ENCODE measurements at places on chromosomes 13 and 19.
A peak's percentile ranks its signal among the peaks of the same experiment; 100 is the strongest.

DNA sequence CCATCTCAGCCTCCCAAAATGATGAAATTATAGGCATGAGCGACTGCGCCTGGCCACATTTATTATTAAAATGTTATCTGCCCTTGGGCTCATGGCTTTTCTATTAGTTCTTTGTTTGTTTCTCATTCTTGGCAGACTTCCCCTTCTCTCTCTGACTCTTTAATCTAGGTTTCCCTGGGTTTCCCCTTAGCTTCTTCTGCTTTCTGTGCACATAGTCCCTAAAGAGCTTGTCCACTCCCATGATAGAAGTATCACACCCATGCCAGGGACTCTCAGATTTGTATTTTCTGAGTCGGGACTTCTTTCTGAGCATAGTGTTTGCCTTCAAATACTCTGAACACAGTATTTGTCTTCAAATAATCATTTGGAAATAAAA, 38.6 kb upstream of the ITM2B start:
- no peak for DNase-seq

DNA sequence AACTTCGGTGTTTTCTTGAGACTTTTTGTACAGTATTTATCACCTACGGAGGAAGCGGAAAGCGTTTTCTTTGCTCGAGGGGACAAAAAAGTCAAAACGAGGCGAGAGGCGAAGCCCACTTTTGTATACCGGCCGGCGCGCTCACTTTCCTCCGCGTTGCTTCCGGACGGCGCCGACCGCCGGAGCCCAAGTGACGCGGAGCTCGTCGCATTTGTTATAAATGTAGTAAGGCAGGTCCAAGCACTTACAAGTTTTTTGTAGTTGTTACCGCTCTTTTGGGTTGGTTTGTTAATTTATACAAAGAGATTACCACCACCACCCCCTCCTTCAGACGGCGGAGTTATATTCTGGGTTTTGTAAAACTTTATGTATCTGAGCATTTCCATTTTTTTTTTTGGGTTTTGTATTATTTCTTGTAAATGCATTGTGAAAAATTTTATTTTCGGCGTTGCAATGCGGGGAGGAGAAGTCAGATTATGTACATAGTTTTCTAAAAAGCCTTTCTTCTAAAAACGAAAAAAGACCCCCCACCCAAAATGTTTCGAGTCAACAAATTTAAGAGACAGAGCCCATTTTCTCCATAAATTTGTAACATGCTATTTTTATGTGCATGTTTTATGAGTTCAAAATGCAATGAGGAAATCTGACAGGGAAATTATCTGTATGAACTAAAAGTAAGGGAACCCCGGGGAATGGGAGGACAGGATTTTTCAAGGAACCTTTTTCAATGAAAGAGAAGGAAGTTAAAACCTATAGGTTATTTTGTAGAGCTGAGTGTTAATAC, 2.3 kb downstream of the SOX1 start:
- no peak for DNase-seq

- DNase-seq = no peak
Measured at GRCh38 chr13:114067381-114067885, 65.0 kb downstream of the RASA3 start.

- no peak for DNase-seq
Measured at GRCh38 chr13:101726681-101727080, 274.2 kb downstream of the ITGBL1 start.

DNA sequence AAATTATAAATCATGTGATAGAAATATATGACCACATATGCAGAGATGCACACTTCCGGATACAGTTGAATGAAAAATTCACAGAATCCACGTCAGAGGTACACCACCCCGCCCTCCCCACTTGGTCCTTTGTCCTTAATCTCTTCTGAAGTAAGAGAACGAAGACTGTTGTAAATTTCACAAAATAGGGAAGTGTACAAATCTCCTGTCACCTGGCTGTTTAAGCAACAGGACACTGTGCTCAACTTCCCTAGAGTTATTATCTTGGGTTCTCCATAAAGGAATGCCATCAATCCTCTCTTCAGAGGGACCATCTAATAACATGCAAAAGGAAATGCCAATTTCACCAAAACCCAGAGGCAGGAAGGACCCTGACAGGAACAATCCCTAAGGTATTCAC, 10.5 kb upstream of the CEACAM6 start:
- no peak for DNase-seq

- DNase-seq = no peak
Measured at GRCh38 chr19:29062475-29063435, 150.2 kb downstream of the UQCRFS1 start.

DNA sequence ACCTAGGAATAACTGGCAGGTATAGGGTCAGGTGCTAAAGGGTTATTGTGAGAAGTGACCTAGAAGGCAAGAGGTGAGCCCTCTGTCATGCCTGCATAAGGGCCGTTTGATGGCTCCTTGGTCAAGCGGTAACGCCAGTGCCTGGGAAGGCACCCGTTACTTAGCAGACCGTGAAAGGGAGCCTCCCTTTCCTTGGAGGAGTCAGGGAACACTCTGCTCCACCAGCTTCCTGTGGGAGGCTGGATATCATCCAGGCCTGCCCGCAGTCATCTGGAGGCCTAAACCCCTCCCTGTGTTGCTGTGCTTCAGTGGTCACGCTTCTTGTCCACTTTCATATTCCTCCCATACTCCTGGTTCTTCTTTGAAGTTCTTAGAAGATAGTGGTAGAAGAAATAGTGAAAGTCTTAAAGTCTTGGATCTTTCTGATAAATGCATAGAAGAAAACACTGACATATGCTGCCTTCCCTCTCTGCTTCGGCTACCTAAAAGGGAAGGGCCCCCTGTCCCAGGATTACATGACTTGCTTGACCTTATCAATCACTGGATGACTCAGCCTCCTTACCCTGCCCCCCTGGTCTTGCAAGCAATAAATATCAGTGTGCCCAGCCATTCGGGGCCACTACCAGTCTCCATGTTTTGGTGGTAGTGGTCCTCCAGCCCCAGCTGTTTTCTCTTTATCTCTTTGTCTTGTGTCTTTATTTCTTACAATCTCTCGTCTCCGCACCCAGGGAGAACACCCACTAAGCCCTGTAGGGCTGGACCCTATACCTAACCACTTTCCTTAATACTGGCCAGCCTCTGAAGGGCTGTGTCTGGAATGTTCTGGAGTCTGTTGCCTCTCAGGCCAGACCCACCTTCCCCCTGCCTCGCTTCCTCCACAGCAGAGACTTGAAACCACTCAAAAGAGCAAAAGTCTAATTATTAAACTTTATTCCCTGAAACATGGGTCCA, 16.1 kb upstream of the ABCC4 start:
- DNase-seq = no peak

- no peak for DNase-seq
Measured at GRCh38 chr13:31880851-31881494, 141.6 kb downstream of the RXFP2 start.

GRCh38 chr13:109387471-109387870, 398.9 kb downstream of the IRS2 start:
- no peak for DNase-seq

GRCh38 chr19:6188811-6189210, 53.3 kb downstream of the ACSBG2 start:
- no peak for DNase-seq

DNA sequence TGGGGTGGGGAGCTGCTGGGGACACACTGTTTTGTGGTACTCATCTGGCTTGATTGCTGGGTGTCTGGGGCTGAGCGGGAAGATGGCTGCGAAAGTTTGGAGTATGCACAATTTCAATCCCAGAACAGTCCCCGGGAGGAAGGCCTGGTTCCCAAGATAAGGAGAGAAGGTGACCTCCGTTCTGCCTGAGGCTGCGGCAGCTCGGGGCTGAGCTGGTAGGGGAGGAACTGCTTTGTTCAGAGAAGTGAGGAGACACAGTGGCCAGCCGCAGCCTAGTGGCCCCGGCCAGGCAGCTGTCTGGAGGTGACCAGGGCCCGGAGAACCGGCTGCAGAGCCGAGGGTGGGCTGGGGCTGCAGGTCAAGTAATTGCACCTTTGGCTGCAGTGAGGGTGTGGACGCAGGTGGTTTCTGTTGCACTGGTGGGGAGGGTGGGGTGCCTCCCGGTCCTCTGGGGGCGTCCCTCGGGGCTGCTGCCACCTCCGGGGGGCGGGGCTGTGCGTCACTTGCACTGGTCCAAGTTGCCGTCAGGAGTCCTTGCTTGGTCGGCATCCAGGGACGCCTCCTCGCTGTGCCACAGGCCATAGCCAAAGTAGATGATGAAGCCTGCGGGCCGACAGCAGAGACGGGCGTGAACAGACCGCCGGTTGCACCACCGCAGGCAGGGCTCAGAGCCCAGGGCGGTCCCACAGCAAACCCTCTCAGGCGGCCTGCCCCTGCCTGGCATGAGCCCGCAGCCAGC, 81.3 kb downstream of the SLC7A1 start:
- DNase-seq = no peak

DNA sequence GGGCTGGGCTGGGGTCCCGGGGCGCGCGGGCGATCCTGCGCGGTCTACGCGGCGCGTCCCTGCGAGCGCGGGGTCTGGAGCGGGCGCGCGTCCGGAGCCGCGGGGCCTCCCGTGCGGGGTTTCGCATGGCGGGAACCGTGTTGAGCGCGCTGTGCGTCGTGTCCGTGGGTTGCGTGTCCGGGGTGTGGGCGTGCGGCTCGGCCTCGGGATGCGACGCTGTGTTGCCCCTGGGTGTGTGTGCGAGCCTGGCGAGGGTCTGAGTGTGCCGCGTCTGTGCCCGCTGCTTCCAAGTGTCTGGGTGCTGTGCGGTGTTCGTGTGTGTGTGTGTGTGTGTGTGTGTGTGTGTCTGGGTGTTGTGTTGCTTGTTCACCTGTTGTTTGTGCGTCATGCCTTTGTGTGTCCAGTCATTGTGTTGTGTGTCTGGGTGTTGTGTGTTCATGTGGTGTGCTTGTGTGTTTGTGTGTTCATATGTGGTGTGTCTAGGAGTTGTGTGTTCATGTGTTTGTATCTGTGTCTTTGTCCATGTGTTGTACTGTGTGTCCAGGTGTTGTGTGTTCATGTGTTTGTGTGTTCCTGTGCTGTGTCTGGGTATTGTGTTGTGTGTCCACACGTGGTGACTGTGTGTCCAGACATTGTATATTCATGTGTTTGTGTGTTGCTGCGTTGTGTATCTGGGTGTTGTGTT, 552 bp downstream of the PLK5 start:
- no peak for DNase-seq

DNA sequence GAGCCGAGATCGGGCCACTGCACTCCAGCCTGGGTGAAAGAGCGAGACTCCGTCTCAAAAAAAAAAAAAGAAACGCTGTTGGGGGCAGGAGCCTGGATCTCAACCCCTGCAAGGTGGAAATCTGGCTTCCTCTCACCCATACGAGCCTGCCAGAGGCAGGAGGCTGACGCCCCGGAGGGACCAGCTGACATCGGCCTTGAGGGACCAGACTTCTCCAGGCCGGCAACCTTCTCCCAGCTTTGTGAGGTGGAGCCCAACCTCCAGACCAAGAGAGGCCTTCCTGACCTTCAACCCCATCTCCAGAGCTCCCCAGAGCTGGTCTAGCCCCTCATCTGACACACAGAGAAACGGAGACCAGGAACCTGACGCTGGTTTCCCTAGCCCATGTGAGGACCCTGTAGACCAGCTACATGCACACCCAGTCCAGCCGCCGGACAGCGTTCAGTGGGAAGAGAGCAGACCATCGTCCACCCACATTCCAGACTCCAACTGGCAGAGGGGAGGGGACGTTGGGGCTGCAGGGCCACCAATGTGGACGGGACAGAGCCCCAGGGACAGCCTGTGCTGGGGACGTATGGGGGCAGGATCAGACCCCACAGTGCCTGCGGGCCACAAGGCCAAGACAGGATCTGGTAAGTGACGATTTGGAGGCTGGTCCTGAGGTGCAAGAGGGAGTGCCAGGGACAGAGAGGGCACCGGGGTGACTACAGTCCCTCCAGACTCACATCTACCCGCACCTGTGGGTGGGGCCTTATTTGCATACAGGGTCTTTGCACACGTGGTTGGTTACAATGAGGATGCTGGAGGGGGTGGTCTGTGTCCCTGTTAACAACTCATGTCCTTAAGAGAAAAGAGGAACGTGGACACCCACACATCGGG, 11.4 kb downstream of the SBNO2 start:
- no peak for DNase-seq

DNA sequence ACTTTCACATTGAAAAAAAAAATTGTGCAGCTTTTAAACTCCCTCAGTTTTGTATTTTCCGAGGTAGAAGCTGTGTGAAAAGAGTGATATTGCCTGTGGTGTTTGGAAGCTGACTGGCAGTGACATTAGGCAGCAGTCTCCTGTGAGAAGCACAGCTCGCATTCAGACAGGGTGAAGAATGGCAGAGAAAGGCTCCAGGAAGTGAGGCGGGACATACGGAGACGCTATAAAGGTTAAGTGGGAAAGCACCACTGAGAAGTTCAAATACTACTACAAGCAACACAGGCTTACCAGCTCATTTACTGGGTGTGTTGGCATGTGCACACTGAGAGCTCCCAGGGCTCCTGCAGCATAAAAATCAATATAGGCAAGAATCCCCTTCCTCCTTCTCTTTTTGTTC, 88.4 kb downstream of the RXFP2 start:
- no peak for DNase-seq

- no peak for DNase-seq
Measured at GRCh38 chr19:28537079-28537478, 675.9 kb downstream of the UQCRFS1 start.

GRCh38 chr13:107835339-107836018, 379.9 kb downstream of the LIG4 start:
- no peak for DNase-seq

- DNase-seq = peak; percentile 60
Measured at GRCh38 chr19:50870417-50871089, 2.7 kb upstream of the KLK2 start.

GRCh38 chr13:62418872-62419271, 1003.2 kb upstream of the PCDH20 start:
- no peak for DNase-seq

GRCh38 chr19:425056-425455, 16.1 kb upstream of the C2CD4C start:
- DNase-seq = no peak

All from GM23338 (cell line).